ENCODE measurements at places on chromosomes 1 and 21.

GRCh38 chr1:205792481-205792881 lies 17.2 kb upstream of the RAB29 start:
- DNase-seq = no peak

DNA sequence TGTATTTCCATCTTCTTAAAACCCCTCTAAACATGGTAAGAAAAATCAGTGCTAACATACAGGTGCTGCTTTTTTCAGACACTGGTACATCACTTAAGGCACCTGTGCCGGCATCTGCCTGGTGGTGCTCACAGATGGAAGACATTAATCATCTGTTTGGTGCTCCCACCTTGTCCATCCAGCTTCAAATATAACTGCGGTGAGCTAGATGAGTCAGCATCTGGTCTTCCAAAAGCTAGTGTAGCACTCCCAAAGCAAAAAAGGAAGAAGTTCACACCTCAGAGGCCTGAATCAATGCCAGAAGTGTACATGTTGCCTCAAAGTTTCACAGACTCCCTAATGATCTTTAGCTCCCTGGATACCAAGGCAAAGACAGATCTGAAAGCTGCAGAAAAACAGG lies 44.4 kb downstream of the TM2D1 start:
- no peak for DNase-seq

GRCh38 chr1:62407398-62408009 lies 29.3 kb upstream of the USP1 start:
- peak; percentile 55 for DNase-seq

- DNase-seq = no peak
Observed at GRCh38 chr21:27582246-27582947, 615.5 kb upstream of the ADAMTS5 start.

GRCh38 chr1:40877698-40878097 lies 15.5 kb upstream of the CITED4 start:
- peak; percentile 7 for DNase-seq

DNA sequence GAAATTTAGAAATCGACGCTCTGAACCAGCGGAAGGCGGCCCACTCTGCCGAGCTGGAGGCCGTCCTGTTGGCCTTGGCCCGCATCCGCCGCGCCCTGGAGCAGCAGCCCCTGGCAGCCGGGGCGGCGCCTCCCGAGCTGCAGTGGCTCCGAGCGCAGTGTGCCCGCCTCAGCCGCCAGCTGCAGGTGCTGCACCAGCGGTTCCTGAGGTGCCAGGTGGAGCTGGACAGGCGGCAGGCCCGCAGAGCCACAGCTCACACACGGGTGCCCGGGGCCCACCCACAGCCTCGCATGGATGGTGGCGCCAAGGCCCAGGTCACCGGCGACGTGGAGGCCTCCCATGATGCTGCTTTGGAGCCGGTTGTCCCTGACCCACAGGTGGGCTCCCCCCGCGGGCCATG lies 47.0 kb upstream of the DIP2A start:
- no peak for DNase-seq

GRCh38 chr1:46421739-46422138 lies 27.6 kb downstream of the FAAH start:
- no peak for DNase-seq

GRCh38 chr1:189977184-189977583 lies 500.5 kb downstream of the BRINP3 start:
- no peak for DNase-seq

GRCh38 chr1:25559031-25559430 lies 15.6 kb downstream of the LDLRAP1 start:
- no peak for DNase-seq

DNA sequence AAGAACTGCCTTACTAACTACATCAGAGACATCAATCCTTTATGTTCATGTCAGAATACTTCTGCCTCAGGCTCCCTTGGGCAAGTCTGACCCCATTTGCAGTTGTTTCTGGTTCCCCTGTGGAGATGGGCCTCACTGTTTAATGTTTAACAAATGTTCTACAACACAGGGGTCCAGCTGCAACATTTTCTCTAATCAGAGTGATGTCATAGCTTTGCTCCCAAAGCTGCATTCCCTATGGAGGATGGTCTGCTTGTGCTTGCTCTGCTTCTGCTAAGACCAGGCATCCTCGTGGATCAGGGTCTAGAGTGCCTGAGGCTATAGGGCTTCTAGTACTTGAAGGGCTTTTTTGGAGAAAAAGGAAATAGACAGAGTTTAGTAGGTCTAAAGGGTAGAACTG lies 1071.2 kb downstream of the TTLL7 start:
- no peak for DNase-seq

DNA sequence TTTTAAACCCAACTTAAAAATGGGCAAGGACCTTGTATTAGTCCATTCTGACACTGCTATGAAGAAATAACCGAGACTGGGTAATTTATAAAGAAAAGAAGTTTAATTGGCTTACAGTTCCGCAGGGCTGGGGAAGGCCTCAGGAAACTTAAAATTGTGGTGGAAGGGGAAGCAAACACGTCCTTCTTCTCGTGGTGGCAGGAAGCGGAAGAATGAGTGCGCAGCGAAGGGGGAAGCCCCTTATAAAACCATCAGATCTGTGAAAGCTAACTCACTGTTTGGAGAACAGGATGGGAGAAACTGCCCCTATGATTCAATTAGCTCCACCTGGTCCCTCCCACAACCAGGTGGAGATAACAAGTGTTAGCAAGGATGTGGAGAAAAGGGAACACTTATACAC lies 237.7 kb downstream of the SEC16B start:
- no peak for DNase-seq

DNA sequence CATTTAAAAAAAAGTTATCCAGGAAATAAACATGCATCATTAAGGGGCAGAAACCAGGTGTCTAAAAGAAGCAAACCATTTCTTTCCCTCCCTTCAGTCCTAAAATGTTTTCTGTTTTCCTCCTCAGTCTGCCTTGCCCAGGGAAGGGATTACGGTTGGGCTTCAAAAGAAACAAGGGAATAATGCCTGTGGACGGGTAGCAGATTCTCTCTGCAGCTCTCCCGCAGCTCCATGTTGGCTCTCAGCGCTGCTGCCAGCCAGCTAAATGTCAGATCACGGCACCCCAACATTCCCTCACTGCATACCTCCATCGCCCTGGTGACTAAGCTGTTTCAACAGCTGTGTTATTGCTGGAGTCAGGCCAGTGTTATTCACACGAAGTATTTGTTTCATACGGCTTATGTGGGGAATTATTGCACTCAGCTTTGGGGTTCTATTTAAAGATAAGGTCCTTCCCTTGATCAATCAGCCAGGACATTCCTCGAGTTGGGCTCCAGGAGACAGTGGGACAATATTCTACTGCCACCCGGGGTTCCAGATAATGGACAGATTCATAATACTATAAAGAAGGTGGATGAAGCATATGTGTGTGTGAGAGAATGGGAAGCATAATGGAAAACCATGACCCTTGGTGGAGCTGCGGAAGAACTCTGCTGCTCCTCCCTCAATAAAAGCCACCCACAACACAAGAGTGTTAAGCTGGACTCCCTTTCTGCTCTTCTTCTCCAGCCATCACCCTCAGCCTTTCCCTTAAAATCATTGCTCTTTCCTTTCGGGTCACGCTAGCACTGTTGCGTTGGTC lies 58.2 kb downstream of the WLS start:
- no peak for DNase-seq

DNA sequence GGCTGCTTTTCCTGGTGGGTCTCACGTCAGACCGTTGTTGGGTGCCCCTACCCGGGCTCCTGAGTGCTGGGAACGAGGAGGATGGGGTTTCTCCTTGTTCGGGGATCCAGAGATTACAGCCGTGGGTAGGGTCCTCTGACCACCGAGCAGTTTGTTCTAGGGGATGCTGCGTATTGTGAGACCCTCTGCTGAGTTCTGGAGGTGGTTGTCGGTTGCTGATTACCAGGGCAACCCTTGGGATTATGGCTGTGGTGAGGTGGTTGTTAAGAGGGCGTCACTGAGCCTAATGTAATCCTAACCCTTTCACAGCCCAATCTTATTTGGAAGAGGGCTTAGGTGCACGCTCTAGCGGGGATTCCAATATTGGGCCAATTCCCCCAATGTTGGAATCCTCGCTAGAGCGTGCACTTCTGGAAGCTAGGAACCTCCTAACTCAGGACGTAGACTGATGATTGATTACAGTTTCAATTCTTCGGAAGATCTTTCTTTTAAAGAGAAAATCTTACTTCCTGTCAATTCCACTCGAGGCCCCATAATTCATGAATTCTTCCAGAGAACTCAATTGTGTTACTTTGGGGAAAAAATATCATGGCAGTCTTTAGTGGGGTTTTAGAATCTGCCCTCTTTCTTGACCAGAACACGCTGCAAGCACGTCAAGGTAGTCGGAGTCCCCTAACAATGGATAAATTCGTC lies 483 bp downstream of the TCEANC2 start:
- DNase-seq = no peak

- no peak for DNase-seq
Observed at GRCh38 chr1:180884588-180885300, 28.0 kb upstream of the KIAA1614 start.

- no peak for DNase-seq
Observed at GRCh38 chr1:1752636-1753606, 25.3 kb downstream of the NADK start.

DNA sequence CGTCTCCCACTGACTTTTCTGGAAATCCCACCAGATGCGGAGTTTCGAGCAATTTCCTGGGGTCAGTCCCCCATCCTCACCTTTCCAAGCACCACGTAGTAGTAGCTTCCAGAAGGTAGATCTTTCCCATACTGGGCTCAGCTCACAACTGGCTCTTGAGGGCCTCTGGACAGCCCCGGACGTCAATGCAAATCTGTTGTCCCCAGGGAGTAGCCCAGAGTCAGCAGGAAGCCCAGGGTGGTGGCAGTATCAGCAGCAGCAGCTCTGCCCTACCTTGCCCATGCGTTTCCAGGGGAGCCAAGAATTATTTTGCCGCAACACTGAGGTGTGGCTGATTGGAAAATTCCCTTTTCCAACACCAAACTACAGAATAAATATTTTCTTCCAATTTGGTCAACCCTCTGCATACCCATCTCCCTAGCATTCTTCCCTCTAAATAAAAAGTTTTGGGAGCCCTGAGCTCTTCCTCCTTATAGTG lies 70.3 kb downstream of the CD46 start:
- no peak for DNase-seq

GRCh38 chr21:42616446-42616845 lies 37.0 kb upstream of the PDE9A start:
- peak; percentile 24 for DNase-seq

DNA sequence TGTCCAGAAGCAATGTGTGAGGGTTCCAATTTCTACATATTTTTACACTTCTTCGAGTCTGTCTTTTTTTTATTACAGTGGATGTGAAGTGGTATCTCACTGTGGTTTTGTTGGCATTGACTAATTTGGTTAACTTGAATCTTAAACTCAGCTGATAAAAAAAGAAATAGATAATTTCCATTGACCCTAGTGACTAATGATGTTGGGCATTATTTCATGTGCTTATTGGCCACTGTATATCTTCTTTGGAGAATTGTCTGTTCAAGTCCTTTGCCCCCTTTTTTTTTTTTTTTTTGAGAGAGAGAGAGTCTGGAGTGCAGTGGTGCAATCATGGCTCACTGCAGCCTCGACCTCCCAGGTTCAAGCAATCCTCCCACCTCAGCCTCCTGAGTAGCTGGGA lies 33.3 kb upstream of the NBPF3 start:
- no peak for DNase-seq

DNA sequence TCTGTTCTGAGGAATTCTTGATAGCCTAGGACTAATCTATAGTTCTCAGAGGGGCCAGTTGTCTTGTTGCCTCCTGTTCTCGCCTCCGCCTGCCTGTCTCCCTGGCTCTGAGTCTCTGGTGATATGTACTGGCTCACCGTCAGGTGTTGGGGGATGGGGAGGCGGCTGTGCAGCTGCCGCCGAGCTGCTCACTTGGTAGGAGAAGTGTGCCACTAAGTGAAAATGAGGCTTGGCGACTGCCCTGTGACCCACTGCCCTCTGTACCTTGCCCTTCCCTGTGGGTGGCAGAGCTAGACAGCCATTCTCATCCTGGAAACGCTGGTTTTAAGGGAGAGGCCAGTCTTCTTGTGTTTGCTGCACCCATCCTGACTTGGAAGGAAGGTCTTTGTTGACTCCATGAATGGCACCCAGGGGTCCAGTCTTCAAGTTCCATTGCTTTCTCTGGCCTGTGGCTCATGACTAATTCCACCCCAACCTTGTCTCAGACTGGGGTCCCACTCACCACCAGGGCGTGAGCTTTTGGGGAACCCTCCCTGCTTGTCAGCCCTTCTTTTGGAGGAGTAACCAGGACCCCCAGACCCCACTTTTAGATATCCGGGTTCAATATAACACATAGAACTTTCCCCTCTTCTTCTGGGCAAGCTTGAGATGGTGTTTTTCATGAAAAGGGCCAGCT lies 120.6 kb downstream of the CACNA1E start:
- no peak for DNase-seq

All from CD4-positive, alpha-beta T cell treated with Interleukin-17A for 1 hour (primary cell).